ENCODE measurements at places on chromosomes 1 and 21.

DNA sequence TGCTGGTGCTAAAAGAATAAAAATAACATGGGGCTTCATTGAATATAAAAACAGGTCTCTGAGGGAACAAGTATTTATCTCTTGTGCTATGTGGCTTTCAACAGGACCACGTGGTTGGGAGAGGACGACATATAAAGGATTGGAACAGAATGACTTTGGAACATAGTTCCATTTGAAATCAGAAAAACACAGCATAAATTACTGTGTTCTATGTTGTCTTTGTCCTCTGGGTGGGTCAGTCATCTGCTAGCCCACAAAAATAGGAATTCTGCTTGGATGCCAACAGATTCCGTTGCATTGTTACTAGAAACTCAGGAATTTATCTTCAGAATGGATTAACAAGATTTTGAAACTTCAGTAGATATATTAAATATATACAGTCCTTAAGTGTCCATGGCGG lies 5.9 kb downstream of the CEP85 start:
- DNase-seq: no peak

GRCh38 chr1:243917177-243917862 lies 67.3 kb upstream of the AKT3 start:
- DNase-seq: no peak

- DNase-seq: no peak
These were observed 802 bp downstream of the CYP4X1 start for GRCh38 chr1:47024141-47024801.

DNA sequence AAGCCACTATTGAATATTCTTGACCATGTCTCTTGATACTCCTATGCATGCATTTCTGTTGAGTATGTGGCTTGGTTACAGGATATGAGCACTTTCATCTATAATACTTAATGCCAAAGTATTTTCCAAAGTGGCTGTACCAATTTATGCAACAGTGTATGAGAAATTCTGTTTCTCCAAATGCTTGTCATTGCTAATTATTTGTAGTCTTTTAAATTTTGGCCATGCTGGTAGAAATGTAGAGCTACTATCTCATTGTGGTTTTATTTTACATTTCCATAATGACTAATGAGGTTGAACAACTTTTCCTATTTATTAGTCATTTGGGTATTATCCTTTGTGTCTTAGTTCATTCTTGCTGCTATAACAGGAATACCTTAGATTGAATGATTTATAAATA lies 71.4 kb upstream of the TSPAN2 start:
- no peak for DNase-seq

DNA sequence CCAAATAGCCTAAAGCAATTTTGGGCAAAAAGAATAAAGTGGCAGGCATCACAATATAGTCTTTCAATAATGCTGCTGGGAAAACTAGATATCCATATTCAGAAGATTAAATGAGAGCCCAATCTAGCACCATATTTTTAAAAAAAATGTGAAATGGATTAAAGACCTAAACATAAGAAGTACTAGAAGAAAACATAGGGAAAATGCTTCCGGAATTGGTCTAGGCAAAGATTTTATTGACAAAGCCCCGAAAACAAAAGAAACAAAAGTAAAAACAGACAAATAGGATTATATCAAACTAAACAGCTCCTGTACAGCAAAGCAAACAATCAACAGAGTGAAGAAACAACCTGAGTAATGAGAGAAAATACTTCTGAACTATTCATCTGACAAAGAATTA lies 48.6 kb upstream of the KCNK1 start:
- DNase-seq: no peak

GRCh38 chr1:220370041-220370700 lies 97.9 kb upstream of the RAB3GAP2 start:
- no peak for DNase-seq

DNA sequence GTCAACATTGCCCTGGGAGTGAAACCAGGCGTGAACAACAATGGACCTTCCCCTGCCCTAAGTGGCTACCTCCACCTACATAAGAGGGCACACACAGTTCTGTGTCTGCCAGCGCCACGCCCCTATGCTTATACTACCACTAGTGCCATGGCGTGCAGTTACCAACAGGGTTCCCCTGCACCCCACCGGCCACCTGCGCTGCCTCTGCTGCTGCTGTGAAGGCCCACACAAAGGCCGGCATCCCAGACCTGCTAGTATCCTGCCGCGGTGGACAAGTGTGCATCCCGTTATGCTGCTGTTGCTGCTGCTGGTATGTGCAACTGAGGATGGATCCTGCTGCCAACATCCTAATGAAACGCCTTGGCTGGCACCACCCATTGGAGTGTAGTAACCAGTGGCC lies 75.7 kb downstream of the INTS7 start:
- no peak for DNase-seq

DNA sequence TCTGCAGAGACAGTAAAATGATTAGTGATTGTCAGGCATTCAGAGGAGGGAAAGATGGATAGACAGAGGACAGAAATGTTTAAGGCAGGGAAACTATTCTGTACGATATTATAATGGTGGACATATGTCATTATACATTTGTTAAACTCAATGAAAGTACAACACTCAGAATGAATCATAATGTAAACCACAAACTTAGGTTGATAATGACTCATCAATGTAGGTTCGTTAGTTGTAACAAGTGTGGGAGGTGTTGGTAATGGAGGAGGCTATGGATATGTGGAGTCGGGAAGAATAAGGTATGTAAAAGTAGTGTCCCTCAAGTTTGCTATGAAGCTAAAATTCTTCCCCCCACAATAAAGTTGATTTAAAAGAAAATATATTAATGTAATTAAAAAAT lies 455.0 kb downstream of the BRINP3 start:
- DNase-seq: no peak

- DNase-seq: no peak
These were observed 2.7 kb upstream of the HSPG2 start for GRCh38 chr1:21939650-21940374.

DNA sequence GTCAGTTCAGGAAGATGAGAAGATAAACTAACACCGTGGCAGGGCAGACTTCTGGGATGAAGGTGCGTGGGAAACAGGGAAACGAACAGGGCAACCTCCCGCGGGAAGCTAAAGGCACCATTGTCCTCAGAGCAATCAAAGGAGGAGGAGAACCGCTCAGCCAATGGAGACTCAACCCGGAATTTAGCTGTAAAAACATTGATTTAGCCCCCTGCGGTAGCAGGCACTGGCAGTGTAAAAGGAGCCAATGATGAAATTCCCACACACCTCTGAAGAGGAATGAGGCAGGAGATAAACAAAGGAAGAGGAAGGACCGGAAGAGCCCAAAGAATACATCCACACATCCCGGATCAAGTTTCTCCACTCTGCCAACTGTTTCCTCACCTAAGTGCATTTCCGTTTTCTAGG lies 19.5 kb downstream of the HLCS start:
- DNase-seq: no peak

- DNase-seq: no peak
These were observed 865 bp downstream of the ADPRS start for GRCh38 chr1:36089393-36090121.

GRCh38 chr1:90831910-90832309 lies 114.8 kb upstream of the BARHL2 start:
- no peak for DNase-seq

DNA sequence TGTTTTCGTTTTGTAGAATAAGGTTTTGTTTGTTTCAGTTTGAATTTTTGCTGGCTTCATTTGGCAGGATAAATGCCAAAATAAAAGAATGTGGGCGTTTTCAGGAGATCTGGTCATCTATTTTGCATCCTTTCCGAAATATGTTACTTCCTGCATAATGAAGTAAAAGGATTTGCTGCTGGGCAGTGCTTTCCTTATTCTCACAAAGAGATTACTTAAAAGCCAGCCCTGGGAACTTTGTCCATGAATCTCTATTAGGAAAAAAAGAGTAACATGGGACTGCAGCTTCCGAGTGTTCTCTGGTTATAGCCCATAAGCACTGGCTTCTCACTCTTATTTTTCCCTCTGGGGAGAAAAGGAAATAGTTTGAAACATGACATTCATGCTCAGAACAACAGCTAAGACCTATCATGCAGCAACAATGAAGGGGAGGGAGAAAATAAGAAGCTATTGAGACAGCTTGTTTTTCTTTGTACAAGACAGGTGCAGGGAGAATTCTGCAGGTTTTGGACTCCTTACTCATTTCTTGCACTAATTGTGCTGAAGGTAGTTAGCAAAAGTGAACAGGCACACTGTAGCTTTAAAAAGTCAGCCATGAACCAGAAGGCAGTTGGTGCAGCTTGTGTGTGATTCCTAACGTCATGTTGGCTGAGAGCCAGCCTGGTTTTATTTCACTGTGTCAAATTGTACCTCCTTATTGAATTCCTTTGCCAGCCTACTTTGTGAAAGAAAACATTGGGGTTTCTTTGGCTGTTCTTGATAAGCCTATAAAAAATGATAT lies at the start of gene SAMD13:
Gene SAMD13 (plus strand): TSS at position 705 of the 781 bp plus-strand sequence. CDS start 1,527 bp downstream, outside the sequence.
- DNase-seq: no peak

GRCh38 chr21:46568562-46568961 lies 36.3 kb downstream of the S100B start:
- no peak for DNase-seq

- no peak for DNase-seq
These were observed 16.7 kb downstream of the RAB3B start for GRCh38 chr1:51973587-51974474.

- no peak for DNase-seq
These were observed 935 bp upstream of the COG2 start for GRCh38 chr1:230641346-230641745.

DNA sequence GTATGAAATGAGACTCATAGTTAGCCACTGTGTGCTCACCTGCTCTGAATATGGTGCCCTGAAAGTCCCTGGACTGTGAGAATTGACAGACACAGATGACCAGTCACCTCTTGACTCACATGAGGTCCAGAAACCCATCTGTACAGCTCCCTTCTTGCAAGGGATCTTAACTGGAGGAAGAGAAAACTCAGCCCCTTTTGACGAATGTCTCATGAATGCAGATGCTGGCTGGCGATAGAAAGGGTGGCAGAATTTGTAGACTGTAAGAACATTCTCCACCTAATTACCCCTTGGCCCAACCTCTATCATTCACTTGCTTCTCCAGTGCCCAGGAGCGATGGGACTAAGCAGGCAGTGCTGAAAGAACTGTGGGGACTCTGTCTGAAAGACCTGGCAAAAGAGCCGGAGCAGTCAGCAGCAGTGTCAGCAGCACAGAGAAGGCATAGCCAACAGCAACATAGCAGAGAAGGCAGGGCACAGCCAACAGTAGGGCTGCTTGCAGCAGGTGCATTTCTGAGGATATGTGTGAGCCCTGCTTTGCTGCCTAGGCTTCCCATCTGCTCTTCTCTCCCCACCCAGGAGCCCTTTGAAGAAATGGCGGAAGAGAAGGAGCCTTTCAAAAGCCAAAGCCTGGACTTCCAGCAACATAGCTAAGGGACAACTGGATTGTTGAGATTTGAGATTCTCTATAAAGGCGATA lies 25.8 kb upstream of the IFNGR2 start:
- DNase-seq: no peak

DNA sequence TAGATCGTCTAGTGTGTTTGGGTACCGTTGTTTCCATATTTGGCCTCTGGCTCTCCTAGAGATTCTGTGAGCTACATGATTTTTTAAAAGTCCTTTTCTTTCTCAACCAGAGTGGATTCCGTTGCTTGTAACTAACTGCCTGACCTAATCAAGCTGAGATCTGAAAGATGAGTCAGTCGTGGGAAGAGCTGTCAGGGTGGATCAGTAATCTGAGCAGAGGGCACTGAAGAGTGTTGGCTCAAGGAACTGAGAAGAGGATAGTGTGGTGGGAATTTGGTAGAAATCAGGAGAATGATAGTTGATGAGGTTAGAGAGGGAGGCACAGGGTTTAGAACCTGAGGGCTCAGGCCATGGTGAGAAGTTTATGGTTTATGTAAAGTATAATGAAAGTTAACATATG lies 52.2 kb downstream of the TRAF5 start:
- no peak for DNase-seq

DNA sequence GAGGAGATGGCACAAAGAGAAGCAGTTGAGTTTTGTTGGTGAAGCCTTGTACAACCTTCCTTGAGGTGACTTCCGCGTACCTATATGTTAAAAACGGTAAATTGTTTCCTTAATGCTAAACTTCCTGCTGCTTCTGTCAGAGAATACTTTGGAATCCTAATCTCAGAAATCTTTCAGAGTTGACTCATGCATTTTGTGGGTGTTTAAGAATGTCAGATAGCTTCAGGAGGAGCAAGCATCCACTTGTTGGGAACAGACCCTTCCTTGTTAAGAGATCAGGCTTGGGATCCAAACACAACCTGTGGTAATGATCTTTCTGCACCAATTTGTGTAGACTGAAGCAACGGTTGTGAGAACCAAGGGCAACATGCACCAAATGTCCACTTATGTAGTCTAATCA lies 29.5 kb downstream of the AK4 start:
- DNase-seq: no peak

DNA sequence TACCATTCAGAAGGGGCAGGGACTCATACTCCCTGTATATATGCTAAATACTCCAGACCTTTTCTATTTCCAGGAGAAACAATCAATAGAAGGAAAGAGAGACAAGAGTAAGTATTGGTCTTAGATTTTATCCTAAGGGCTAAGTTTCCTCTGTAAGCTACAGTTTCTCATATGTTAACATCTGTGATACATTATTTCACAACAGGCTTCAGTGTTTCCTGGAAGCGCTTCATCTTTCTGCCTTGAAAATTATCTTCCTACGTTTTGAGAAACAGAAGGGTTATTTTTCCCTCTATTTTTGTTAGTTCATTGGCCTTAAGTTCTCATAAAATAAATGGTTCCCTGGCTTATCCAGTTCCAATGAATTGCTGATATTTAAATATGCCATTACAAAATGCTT lies 15.6 kb downstream of the FMO1 start:
- no peak for DNase-seq

DNA sequence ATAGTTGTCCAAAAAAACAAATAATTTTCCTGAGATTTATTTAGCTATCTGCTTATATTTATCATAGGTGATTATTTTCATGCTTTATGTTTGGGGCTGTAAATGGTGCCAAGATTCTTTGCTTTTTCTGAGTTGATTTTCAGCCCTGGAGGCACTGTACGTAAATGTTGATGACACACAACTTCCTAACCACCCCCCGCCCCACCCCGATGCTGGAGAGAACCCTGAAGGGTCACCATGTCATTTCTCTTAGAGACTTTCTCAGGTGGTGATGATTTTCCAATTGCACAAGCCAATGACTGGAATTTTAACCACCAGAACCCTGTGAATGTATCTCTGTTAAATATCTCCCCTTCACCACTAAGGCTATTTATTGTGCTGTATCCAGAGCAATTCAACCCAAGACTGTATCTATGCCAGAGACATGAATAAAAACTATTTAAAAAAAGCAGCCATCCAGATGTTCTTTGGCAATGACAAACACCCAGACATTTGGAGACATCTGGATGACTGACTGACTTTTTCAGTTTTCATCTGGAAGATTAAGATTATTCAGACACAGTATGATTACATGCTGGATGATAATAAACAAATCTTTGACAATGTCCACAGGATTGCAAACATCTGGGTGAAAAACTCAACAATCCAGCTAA lies 346.0 kb downstream of the LMX1A start:
- DNase-seq: no peak

- DNase-seq: no peak
These were observed 66.5 kb upstream of the RAB3GAP2 start for GRCh38 chr1:220338759-220339158.

GRCh38 chr1:26224606-26225005 lies 9.4 kb upstream of the CEP85 start:
- no peak for DNase-seq

Data from cortex of kidney (tissue), 1 donor.